CD4-positive, alpha-beta T cell (primary cell): ENCODE measurements at places on chromosomes 11 and 22.

DNA sequence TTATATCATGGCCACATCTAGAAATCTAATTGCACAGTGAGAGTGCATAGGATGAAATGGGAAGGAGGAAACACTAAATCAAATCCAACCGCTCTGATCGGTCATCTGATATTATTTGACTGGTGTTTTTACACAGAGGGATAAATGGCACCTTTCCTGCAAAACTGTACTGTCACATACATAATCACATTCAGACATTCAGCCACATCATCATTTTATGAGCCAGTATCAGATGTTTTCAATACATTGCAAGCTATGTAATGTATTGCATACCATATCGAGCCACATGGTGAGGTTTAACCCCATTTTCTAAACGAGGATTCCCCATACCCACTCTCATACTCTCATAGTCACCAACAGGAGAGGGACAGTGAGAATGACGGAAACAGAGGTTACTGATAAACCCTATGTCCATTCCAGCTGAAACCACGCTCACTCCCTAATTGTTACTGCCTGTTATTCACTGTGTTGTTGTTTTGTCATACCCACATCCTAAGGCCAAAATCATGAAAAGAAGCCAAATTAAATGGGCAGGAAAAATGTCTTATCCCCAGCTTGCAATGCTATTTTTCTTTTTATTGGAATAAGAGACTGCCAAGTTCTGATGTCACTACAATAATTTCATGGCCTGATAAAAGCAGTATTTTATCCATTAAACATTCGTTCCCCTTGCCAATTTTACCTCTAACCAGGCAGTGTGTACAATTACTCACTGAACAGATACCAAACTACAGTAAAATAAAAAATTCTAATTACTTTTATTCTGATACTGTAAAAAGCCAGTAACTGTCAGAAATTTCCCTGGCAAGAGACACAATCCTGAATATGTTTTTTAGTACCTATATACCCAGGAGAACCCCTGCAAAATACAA, 9.0 kb downstream of the CDON start:
- DNase-seq = no peak

DNA sequence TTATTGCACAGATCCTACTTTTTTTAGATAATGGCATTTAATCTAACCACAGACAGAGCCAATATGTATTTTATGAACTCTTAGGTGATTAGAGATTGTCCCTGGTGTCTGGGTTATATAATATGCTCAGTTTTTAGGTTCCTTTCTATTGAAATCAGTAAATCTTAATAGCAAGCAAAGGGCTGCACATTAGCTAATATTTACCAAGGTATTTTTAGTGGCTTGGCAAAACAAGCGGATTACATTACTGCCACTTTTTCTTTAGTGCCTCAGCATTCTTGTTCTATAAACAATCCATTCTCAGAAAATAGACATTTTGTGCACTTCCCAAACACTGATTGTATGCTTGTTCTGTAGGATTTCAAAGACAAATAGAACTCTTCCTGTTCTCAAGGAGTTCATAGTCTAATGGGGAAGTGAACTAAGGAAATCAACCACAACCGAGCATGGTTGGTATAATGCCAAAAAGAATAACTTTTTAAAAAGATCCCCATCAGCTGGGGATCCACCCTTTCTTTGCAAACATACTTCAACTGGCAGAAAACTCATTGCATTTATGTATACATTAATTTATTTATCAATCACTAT, 23.8 kb downstream of the KCNJ1 start:
- no peak for DNase-seq

GRCh38 chr11:111183706-111184105, 61.8 kb upstream of the POU2AF2 start:
- DNase-seq = no peak

DNA sequence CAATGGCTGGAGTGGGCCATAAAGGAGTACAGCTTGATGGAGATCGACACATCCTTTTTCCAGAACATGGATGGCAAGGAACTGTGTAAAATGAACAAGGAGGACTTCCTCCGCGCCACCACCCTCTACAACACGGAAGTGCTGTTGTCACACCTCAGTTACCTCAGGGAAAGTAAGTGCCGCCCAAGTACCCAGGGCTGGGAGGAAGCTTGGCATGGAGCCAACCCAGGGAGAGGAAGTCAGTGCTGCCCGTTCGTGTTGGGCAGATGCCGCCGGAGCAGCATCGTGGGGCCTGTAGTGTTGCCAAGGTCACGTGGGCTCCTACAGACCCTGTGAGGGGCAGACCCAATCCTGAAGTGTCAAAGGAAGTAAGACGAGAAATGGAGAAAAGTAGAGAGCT, 78.9 kb downstream of the FLI1 start:
- DNase-seq = peak; percentile 38

DNA sequence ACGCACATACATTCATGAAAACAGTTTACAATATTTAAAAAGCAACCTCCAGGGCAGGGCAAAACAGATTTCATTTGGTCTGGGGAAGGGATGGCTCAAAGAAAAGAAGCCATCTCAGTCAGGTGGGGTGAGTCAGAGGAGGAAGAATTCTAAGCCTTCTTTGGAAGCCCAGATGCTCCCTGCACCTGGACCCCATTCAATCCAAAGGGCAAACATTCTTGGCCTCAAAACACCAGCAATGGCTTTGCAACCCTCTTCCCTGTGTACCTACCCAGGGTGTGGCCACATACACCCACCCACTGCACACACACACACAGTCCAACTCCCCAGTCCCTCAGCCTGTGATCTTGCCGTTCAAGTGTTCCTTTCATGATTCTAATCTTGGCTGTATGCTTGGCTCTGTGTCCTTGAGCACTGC, 2.0 kb downstream of the KCNE3 start:
- no peak for DNase-seq

DNA sequence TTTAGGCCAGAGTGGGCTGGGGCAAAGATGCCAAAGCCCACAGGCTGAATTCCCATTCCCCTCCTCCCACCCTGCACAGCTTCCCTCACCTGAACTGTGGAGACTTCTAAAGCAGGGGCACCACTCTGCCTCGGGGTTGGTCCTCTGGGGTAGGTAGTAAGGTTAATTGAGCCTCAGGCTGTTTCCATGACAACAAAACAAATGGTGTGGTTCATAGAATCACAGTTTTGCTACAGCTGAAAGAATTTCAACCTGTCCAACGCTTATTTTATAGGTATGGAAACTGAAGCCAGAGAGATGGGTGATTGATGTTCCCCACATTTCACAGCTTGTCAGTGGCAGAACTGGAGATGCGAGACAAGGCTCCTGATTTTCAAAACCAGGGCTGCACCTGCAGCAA, 109.5 kb downstream of the SNX19 start:
- DNase-seq = no peak
